ENCODE measurements at places on chromosomes 1 and 21.

DNA sequence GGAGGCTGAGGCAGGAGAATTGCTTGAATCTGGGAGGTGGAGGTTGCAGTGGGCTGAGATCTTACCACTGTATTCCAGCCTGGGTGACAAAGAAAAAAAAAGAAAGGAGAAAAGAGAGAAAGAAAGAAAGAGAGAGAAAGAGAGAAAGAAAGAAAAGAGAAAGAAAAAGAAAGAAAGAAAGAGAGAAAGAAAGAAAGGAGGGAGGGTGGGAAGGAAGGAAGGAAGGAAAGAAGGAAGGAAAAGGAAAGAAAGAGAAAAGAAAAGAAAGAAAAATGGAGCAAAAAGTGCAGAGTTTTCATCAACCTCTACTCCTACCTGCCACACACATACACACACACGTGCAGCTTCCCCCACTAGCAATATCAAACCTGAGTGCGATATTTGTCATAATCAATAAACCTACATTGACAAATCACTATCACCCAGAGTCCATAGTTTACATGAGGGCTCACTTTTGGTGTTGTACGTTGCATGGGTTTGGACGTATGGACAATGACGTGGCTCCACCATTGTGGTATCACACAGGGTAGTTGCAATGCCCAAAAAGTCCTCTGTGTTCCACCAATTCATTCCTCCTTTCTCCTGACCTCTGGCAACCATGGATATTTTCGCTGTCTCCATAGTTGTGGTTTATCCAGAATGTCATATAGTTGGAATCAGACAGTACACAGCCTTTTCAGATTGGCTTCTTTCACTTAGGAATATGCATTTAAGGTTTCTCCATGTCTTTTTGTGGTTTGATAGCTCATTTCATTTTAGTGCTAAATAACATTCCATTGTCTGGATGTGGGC, 36.5 kb downstream of the EVA1C start:
- no peak for DNase-seq

DNA sequence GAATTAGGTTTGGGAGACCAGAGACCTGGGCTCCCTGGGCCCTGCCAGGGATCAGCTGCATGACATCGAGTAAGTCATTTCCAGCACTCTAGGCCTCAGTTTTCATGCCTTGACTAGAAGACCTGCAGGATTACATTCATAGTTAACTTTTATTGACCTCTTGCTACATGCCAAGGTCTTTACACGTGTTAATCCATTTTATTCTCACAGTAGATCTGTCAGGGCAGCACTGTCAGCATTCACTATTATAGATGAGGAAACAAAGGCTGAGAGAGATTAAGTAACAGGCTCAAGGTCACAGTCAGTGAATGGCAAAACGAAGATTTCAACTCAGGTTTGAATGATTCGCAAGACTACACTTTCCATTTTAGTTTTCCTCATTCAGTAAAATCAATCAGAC, 37.0 kb downstream of the PGM1 start:
- DNase-seq, result no peak

GRCh38 chr1:112711670-112712069, 3.5 kb downstream of the PPM1J start:
- DNase-seq, result no peak

- DNase-seq, result no peak
Observed at GRCh38 chr1:99538618-99538956, 107.3 kb upstream of the PALMD start.

DNA sequence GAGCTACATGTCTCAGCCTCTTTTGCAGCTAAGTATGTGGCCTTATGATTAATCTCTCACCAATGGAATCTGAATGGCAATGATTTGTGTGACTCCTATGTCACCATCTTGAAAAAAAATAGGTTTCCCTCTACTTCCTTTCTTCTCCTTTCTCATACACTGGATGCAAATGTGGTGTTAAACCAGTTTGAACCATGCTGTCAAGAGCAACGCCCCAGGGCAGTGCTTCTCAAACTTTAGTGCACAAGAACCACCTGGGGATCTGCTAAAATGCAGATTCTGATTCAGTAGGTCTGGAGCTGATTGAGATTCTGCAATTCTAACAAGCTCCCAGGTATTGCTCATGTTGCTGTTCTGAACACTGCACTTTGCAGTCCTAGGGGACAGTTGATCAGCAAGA, 44.7 kb upstream of the ZNF644 start:
- DNase-seq, result no peak

DNA sequence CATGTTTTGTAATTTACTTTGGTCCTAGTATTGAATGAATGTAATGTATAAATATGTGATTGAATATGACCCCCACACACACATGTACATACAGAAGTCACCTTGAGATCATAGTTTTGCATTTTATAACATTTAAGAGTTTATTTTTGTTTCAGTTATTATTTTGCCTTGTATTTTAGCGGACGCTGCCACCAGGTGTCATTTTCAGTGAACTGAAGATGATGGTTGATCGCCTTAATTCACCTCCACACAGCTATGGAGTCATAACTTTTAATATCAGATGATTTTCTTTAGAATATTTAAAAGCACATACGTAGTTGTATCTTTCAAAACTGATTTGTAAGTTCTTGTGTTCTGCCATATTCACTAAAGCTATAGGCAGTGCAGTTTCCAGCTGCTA, 130.4 kb downstream of the DYRK1A start:
- DNase-seq, result peak; percentile 8

- no peak for DNase-seq
Observed at GRCh38 chr21:15183813-15184257, 119.0 kb upstream of the NRIP1 start.

DNA sequence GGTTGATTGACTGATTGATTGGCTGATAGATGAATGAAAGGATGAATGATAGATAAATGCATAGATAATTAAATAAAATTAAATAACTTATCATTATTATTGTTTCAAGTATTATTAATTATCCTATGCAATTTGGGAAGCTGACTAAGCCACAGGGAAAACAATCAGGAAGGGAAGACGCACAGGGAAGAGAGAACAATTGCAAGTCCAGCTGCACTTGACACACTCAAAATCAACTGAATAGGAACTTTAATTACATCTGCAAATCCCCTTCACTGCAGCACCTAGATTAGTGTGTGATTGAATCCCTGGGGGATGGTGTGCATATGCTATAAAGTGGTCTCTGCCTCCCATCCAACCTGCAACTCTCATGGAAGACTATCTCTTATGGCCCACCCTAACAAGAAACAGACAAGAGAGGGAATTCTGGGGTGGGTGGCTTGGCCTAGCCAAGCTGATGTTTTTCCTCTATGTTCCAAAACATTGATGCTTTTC, 161.1 kb upstream of the FGGY start:
- no peak for DNase-seq

- peak; percentile 88 for DNase-seq
Observed at GRCh38 chr1:16146279-16147155, 9.4 kb downstream of the EPHA2 start.

GRCh38 chr1:244329591-244330317, 122.0 kb downstream of the ADSS2 start:
- no peak for DNase-seq

GRCh38 chr1:23097316-23097715, 71.3 kb downstream of the LUZP1 start:
- no peak for DNase-seq

- no peak for DNase-seq
Observed at GRCh38 chr1:221761354-221762002, 19.6 kb upstream of the DUSP10 start.

GRCh38 chr1:101102426-101103156, 77.0 kb upstream of the DPH5 start:
- DNase-seq, result no peak

- no peak for DNase-seq
Observed at GRCh38 chr1:244391761-244392160, 59.9 kb downstream of the ADSS2 start.

GRCh38 chr1:113168946-113169345, 95.9 kb downstream of the LRIG2 start:
- no peak for DNase-seq
